Bronchus fibroblast of lung (primary cell): ENCODE measurements at places on chromosomes 5 and 9. TPM values are rescaled to one million over a fixed set of nuclear protein-coding genes. Genes with fewer than 3 reads are reported as not detected.

The GLRA1 gene
- total RNA-seq = not detected in 2 replicates

The FBXW11 gene
- 30.5 and 41.0 TPM in 2 replicates for total RNA-seq

The RGP1 gene
- total RNA-seq = 10.1 and 10.6 TPM in 2 replicates

The WDR38 gene
- total RNA-seq = not detected in 2 replicates

The RANBP17 gene
- 4.0 and 4.7 TPM in 2 replicates for total RNA-seq

The ZNF483 gene
- 0.17 and 0.59 TPM in 2 replicates for total RNA-seq

The DNAJA1 gene
- total RNA-seq = 78.5 and 88.8 TPM in 2 replicates

The PGM5 gene
- 0.34 and 1.0 TPM in 2 replicates for total RNA-seq

The MOCS2 gene
- 41.3 and 47.2 TPM in 2 replicates for total RNA-seq

The CENPH gene
- total RNA-seq = 35.8 and 44.7 TPM in 2 replicates
